ENCODE measurements at places on chromosomes 1 and 21. TPM values are rescaled to one million over a fixed set of nuclear protein-coding genes. Genes with fewer than 3 reads are reported as not detected.

The BGLAP gene
- 1.4 TPM for total RNA-seq

The SPRR1A gene
- total RNA-seq, result not detected

The ARHGEF11 gene
- 21.2 TPM for total RNA-seq

The AGMAT gene
- 0.36 TPM for total RNA-seq

The ARHGEF16 gene
- not detected for total RNA-seq

The CYP2J2 gene
- not detected for total RNA-seq

The FOXD2 gene
- 0.18 TPM for total RNA-seq

The SPOCD1 gene
- 23.2 TPM for total RNA-seq

The ALG14 gene
- total RNA-seq, result 11.7 TPM

The FAM229A gene
- total RNA-seq, result 0.18 TPM

The CDA gene
- total RNA-seq, result 1.6 TPM

The HMGB4 gene
- not detected for total RNA-seq

The ELF3 gene
- not detected for total RNA-seq

The CD52 gene
- not detected for total RNA-seq

The CPT2 gene
- total RNA-seq, result 27.4 TPM

The RNF186 gene
- not detected for total RNA-seq

The FCRL2 gene
- not detected for total RNA-seq

The HIVEP3 gene
- total RNA-seq, result 2.2 TPM

The C1QA gene
- total RNA-seq, result not detected

The ASTN1 gene
- total RNA-seq, result not detected

The NME7 gene
- 10.9 TPM for total RNA-seq

The LDLRAD1 gene
- not detected for total RNA-seq

The RGS13 gene
- not detected for total RNA-seq

The KRTAP6-2 gene
- not detected for total RNA-seq

The OR2T35 gene
- total RNA-seq, result not detected

The VWA1 gene
- total RNA-seq, result 17.7 TPM

The MCL1 gene
- total RNA-seq, result 224 TPM

The S100A13 gene
- total RNA-seq, result 173 TPM

The TRIM58 gene
- total RNA-seq, result not detected

The INSRR gene
- not detected for total RNA-seq
